Kidney capillary endothelial cell (primary cell): ENCODE measurements at places on chromosomes 1 and 21.

DNA sequence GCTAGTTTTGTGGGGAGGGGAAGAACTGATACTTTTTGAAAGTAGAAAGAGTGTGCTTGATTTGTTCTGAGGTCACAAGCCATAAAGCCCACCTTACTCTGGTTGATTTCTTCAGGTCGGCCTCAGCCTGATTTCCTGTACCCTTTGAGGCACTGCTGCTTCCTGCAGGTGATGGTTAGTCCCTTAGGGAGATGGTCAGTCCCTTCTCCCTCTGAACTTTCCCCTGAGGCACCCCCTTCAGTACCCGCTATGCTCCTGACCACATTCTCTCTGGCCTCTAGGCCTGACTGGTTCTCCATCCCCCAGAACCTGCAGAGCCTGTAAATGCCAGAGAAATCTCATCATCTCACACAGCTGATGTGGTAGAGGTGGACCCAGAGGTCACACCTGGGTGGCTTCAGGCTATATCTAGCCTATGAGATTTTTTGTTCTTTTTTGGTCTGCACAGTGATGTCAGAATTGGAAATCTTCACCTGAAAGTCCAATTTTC, 15.0 kb upstream of the ID3 start:
- no peak for DNase-seq

DNA sequence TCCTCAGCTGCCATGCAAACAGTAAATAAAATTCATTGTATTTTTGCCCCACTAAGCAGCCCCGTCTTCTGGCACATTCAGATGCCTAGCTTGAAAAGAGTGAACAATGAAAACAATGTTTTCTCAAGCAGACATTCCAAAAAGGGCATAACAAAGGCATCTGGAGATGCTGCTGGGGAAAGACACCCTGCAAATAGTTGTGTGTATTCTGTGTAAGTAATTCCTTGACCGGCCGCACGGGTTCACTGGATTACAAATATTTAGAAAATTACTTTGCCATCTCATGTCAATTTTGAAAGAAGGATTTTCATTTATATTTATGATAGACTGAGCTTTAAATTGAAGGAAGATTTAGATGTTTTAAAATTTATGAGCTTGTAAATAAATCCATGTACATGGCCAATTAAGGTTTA, 142.2 kb downstream of the SLC45A1 start:
- no peak for DNase-seq

DNA sequence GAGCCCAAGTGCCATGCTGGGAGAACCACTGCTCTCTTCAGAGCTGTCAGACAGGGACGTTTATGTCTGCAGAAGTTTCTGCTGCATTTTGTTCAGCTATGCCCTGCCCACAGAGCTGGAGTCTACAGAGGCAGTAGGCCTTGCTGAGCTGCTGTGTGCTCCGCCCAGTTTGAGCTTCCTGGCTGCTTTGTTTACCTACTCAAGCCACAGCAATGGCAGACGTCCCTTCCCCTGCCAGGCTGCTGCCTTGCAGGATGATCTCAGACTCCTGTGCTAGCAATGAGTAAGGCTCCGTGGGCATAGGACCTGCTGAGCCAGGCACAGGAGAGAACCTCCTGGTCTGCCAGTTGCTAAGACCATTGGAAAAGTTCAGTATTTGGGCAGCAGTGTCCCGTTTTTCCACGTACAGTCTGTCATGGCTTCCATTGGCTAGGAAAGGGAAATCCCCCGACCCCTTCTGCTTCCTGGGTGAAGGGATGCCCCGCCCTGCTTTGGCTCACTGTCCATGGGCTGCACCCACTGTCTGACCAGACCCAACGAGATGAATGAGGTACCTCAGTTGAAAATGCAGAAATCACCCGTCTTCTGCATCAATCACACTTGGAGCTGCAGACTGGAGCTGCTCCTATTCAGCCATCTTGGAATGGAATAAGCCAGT, 31.9 kb downstream of the CYP4B1 start:
- no peak for DNase-seq

GRCh38 chr1:3564921-3565831, 46.1 kb downstream of the MEGF6 start:
- no peak for DNase-seq
